Fibroblast of pulmonary artery (primary cell): ENCODE measurements at places on chromosomes 6 and 20.

DNA sequence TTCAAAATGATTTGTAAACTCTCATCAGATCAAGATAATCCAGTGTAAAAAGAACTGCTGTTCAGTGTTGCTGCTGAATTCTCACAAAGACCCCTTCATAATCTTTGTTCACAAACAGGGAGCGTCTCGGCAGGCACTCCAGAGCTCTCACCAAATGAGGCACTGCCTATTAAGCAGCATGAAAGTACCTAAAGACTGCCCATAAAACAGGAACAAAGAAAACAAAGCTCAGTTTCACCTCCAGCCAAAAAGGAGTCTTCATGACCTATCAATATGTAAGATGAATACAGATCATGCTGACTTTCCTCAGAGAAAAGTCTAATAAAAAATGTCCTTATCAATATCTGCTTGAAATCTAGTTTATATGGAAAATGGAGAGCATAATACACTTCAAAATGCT, 41.8 kb downstream of the GPR63 start:
- DNase-seq, result no peak

GRCh38 chr6:156190270-156190669, 586.9 kb upstream of the ARID1B start:
- no peak for DNase-seq

- DNase-seq, result no peak
These were observed 224.2 kb downstream of the NFATC2 start for GRCh38 chr20:51318058-51318949.

DNA sequence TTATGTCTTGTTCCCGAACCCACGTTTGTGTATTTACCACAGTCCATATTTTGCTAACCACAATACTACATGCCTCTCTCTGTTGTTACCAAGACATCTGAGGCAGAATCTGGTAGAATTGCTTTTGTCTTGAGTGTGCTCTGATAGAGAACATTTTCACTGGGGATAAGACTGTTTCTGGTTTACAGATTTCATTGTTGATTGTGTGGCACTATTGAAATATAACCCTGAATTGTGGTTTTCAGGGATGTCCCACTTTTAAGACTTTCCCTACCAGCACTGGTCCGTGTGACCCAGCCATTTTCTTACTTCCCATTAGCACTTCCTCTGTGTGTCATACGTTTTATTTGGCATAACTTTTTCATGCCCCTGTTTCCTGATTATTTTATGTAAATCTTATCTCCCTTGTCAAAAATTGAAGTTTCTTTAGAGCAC, 12.2 kb downstream of the NCOA7 start:
- DNase-seq, result peak; percentile 58

DNA sequence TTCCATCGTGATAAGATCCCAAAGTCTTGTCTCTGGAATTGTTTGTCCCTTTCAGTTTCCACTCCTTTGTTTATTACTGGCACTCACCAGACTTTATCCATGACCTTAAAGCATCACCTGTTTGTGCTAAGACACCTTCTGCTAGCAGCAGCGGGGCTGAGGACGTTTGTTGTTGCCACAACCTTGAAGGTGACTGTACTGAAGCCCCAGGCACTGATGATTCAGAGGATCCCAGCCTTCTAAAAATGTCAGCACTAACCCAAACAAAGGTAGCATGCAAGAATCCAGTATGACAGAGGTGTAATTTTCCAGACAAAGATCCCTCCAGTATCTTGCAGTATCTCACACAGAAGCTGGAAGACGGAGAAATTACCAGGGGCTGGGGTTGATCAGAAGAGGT, 28.9 kb upstream of the SMIM8 start:
- no peak for DNase-seq

DNA sequence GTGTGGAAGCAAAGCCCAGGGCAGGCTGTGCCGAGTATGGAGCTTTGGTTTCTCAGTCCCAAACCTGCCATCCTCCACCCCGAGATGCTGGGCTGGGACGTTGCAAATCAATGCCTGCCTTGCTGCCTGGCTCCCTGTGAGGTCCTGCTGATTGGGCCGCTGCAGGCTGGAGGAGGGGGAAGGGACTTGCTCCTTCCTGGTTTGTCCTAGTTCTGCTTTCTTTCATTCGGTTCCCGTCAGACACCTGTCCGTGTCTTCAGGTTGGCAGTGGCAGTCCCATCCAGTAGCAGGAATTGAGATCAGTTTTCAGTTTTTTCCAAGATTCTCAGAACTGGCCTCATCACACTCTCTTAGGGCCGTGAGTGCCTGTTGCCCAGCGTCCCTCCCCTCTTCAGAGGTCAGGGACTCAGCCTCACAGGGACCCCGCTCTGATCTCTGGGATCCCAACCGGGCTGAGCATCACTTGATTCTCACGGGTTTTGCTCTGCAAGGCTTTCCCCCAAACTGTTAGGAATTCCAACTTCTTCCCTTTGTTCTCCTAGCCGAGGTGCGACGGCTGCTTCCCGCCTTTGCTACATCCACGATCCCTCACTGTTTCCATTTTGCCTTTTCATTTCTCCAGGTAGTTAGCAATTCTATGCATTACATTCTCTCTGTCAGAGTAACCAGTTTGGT, 24.2 kb upstream of the TAGAP start:
- DNase-seq, result no peak

DNA sequence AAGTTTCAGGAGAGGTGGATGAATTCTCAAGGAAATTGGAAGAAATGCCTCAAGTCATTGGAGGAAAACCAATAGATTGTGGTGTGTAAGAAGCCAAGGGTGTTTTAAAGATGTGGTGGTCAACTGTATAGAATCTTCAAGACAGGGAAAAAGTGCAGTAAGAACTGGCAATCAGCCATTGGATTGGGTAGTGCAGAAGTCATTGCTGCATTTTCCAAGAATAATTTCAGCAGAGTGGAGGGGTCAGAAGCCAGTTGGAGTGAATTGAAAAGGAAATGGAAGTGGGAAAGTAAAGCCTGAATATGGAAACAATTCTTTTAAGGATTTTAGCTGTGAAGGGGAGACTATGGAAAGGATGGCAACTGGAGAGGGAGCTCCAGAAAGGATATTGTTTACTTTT, 128.2 kb upstream of the TMEM170B start:
- DNase-seq, result no peak

GRCh38 chr20:45456632-45457031, 12.9 kb upstream of the WFDC2 start:
- DNase-seq, result peak; percentile 10

- DNase-seq, result no peak
These were observed 704.8 kb downstream of the PTPRT start for GRCh38 chr20:42484790-42485375.

DNA sequence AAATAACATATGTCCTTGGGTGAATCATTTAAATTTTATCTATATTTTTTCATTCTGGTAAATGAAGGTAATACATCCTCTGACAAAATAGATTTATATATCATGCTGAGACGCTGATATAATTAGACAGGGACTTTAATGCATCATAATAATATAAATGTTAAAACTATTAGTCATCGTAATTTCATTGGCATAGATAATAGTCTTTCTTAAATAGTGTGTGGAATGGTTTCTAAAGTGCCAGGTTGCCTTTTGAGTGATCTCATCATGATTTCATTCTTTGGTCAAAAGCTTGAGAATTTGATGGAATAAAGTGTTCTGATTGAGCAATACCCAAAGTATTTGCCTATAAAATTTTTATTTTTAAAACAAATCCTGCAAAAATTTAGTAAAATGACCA, 43.2 kb upstream of the BMP5 start:
- DNase-seq, result peak; percentile 57

DNA sequence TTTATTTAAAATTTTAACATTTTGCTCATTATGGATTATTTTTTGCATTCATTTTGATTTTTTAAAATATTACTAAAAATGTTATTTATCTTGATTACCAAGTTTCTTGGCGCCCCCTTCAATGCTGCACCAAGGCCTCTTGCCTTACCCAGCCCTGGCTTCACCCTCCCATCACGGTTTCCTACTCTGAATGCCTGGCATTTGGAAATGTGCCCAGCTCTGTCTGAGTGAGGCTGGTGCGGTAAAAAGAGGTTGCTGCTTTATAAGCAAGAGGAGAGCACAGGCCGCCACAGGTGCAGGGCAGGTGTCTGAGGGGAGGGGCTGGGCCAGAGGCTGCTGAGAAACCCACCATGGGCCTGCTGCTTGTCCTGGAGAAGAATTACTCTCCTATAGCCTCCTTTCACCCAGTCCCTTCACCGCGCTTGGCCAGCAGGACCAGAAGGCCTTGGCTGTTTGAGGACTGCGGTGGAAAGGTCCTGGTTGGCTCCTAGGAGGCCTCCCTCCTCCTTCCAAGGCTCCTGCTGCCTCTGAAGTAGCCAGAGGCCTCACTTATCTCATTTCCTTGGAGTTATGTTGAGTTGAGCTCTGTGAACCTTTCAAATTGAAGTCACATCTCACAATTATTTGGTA, 62.6 kb downstream of the BANF2 start:
- no peak for DNase-seq

- peak; percentile 36 for DNase-seq
These were observed 35.0 kb downstream of the DTNBP1 start for GRCh38 chr6:15627821-15628220.

GRCh38 chr6:164419099-164419498, 890.3 kb downstream of the C6orf118 start:
- no peak for DNase-seq

DNA sequence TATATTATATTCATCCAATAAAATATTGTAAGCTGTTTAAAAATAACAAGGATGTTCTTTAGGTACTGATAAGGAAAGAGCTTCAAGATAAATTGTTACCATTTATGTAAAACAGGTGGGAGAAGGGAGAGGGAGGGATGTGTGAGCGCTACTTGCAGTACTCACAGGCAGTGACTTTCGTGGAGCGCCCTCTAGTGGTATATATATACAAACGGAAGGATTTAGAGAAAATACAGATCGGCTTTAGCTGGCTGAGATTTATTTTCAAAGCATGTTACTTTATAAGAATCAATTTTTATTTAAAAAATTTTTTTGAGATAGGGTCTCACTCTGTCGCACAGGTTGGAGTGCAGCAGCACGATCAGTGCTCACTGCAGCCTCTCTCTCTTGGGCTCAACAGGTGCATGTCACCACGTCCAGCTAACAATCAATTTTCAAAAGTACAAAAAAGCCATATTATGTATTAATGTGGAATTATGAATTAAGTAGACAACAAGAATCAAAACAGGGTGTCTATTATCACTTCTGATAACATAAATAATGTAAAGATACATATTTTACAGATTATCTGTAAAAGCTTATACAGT, 3.3 kb upstream of the MOG start:
- DNase-seq, result peak; percentile 84

DNA sequence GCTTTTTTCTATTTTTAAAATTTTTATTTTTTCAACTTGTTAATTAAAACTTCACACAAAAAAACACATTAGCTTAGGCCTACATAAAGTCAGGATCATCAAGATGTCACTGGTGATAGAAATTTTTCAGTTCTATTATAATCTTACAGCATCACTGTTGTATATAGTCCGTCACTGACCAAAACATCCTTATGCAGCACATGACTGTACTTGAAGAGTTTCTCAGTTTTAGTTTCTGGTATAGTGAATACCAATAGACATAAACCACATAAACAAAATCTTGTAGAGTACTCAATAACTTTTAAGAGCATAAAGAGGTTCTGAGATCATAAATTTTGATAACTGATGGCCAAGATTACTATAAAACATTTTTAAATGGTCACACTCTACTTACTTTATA, 71.8 kb downstream of the ASCC3 start:
- no peak for DNase-seq

DNA sequence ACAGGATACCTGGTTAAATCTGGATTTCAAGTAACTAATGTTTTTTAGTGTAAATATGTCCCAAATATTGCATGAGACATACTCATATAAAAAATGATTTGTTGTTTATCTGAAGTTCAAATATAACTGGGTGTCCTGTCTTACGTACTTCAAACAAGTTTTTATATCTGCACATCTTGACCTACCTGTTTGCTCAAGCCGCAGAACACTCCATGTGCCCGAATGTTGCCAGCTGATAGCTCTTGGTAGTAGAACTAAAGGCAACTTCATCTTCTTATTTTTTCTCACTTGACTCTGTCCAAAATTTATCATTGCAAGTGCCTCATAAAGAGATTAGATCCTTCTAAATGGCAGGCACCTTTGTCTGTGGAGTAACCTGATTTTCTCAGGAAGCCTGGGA, 39.1 kb upstream of the KLHL31 start:
- no peak for DNase-seq

GRCh38 chr6:15499591-15499990, 163.2 kb downstream of the DTNBP1 start:
- DNase-seq, result no peak

GRCh38 chr6:2854396-2854982, 12.8 kb upstream of the SERPINB1 start:
- peak; percentile 88 for DNase-seq

DNA sequence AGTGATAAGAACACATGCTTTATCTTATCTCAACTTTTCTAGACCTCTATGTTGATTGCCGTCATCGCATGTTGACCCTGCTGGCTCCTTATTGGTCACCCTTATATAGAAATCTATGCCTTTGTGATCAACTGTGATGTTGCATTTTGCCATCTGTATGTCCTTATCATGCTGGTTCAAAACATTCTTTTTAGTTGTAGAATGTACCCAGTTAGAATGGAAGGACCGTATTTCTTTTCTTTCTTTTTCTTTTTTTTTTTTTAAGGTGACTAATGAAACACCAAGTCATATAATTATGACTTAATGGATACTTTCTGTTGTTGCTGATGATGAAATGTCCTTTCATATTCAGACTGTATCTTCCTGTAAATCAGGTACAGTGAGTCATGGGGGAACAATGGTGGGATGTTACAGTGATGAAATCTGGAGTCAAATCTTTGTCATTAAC, 145.9 kb upstream of the CITED2 start:
- DNase-seq, result peak; percentile 62

DNA sequence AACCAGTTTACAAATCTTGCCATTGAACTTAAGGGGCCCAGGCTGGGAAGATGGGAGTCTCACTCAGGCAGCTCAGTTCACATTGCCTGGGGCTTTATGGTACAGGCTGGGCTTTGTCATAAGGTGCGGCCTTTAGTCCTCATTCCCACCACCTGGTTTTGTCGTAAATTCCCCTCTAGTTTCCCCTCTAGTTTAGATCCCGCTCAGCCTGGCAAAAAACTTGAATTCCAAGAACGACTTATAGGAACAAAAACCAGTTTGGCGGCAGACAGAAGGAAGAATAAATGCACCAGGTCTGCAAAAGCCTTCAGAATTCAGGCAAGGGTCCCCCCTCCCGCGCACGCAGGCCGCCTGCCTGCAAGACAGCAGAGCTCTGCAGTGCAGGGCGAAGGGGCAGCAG, 4.1 kb downstream of the BMP7 start:
- no peak for DNase-seq

DNA sequence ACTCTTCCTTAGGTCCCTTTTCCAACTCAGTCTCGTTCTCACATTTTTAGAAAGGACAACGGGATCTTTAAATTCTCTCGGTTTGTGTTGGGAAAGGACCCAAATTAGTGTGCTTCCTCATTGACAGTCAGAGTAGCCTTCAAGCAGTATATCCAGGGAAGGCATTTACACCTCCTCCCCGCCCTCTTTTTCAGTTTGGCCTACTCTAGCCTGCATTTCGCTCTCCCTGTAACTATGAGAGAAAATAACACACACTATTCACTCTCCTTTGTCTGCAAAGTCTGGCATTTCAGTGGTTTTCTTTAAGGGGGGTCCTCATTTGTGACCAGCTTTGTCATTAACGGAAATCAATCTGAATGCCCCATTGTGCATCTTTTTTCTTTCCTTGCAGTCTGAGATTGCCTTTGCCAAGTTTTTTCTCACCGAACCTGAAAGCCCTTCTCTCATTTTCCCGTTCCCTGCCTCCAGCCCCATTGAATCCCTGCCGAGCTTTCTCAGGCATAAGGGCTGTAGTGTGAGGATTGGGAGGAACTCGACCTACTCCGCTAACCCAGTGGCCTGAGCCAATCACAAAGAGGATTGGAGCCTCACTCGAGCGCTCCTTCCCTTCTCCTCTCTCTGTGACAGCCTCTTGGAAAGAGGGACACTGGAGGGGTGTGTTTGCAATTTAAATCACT, 393 bp upstream of the FABP7 start:
- no peak for DNase-seq
